Non-pigmented ciliary epithelial cell (primary cell): ENCODE measurements at places on chromosomes 6 and 20.

DNA sequence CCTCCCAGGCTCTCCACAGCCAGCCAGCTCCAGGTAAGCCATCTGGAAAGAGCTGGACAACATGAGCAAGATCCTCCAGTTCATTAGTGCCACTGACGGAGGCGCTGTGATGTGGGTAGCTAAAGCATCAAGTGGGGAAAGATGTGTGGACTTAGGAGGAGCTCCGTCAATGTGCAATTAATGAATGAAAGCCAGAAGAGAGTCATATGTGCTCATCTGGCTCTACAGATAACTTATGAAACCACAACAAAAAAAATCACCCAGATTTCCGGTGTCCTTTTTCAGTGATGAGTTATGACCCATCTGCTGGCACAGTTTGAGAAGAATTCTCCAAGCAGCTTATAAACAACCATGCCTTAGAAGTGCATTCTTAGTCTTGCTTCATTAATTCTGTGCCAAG, 311.7 kb upstream of the PLCB4 start:
- no peak for DNase-seq

DNA sequence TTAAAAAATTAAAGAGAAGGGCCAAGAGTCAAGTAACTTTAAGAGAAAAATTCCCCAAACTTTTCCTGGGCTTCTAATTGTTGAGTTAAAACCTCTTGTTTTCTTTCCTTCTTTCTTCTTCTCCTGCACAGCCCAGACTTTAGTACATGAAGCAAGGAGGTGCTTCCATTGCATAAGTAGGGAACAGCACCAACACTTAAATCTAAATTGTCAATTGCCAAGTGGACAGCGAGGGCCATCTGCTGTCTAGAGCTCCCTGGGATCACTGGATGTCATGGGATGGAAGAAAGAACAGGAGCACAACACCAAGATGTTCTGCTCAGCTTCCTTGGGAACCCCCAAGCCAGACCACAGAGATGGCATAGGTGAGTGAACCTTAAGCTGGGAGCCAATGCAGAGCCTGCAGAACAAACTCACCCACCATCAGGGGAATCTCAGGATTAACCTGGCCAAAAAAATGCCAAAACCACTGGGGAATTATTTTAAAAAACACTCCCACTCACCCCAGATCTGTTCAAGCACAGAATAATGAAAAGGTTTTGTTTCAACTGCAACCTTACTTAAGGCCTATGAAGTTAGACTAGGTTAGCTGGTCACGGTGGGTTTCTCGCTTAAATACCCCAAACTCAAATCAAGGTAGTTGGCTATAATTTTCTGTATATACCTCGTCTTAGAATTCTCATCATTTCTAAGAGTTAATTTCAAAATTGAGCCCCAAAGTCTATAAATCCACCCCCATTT, 67.8 kb downstream of the TNFRSF21 start:
- no peak for DNase-seq

DNA sequence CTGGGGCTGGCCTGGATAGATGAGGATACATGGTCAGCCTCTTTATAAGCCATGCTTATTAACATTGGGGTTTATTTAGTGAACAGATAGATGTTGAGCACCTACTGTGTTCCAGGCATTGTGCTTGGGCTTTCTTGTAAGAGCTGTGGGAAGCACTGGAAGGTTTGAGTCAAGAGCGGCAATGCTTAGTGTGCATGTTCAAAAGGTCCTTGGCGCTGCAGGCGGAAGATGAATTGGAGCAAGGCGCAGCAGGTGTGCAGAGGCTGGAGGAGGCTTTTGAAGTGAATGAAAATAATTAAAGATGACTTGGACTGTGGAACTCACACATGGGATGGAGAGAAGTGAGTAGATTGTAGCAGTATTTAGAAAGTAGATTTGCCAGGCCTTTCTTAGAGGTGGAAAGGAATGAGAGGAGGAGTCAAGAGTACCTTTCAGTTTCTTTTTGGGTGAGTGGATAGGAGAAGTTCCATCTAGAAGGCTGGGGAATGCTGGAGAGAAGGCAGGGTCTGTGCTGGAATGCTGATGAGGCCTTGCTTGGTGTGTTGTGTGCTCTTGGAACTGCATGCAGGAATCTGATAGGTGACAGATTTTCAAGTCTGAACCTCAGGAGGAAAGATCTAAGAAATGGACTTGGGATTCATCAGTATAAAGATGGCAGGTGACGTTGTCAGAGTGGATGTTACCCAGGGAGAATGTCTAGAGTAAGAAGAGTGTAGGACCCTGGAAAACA, 26.4 kb downstream of the SNX9 start:
- DNase-seq = no peak

- DNase-seq = no peak
Observed at GRCh38 chr20:37980876-37981275, 52.4 kb downstream of the TTI1 start.

GRCh38 chr20:6055981-6056569, 2.2 kb upstream of the LRRN4 start:
- DNase-seq = no peak

- DNase-seq = no peak
Observed at GRCh38 chr6:156807795-156808194, 30.6 kb downstream of the ARID1B start.

DNA sequence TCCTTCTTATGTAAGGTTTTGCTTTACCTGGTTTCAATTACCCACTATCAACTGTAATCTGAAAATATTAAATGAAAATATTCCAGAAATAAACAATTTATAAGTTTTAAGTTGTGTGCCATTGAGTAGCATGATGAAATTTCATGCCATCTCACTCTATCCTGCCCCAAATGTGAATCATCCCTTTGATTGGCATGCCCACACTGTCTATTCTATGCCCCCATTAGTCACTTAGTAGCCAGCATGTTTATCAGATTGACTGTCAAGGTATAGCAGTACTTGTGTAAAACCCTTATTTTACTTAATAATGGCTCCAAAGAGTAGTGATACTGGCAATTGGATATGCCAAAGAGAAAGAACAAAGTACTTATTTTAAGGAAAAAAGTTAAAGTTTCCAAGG, 403.8 kb downstream of the ADGRB3 start:
- no peak for DNase-seq
